ENCODE measurements at places on chromosomes 7 and 10. TPM values are rescaled to one million over a fixed set of nuclear protein-coding genes. Genes with fewer than 3 reads are reported as not detected.

TET1 gene
- total RNA-seq, result 5.2 TPM

WDR86 gene
- 0.26 TPM for total RNA-seq

LAMB4 gene
- 0.30 TPM for total RNA-seq

ANXA8L1 gene
- not detected for total RNA-seq

PRLHR gene
- not detected for total RNA-seq

STAG3 gene
- 2.2 TPM for total RNA-seq

CREB5 gene
- 7.6 TPM for total RNA-seq

DYNC1I1 gene
- 1.5 TPM for total RNA-seq

DNAJC1 gene
- 58.9 TPM for total RNA-seq

GPR15LG gene
- total RNA-seq, result not detected

FEZF1 gene
- not detected for total RNA-seq

ARHGAP22 gene
- total RNA-seq, result 85.4 TPM

IFIT2 gene
- 9.5 TPM for total RNA-seq

GIMAP2 gene
- 0.43 TPM for total RNA-seq

CPA2 gene
- not detected for total RNA-seq

SORCS1 gene
- not detected for total RNA-seq

NCF1 gene
- total RNA-seq, result not detected

EVX1 gene
- not detected for total RNA-seq

All from smooth muscle cell of the pulmonary artery (primary cell).